ENCODE measurements at places on chromosomes 12 and 14.

- DNase-seq: no peak
Observed at GRCh38 chr12:65306366-65307168, 28.1 kb downstream of the MSRB3 start.

DNA sequence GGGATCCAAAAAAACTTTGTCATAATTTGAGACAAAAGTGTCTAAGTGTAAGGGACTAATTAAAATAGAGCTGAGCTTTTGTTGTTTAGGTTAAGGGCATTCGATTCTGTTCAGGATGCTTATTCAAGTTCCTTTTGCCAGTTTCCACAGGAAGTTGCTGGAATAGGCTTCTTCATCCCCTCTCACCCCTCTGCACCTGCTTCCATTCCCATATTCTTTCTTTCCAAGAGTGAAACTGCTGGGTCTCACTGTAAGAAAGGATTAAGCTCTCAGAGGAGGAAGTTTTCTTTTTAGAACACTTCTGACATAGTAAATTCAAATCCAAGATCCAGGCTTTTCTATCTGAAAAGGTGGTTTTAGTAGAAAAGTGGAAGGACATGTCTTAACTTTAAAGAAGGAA lies 61.4 kb downstream of the POLR3B start:
- no peak for DNase-seq

DNA sequence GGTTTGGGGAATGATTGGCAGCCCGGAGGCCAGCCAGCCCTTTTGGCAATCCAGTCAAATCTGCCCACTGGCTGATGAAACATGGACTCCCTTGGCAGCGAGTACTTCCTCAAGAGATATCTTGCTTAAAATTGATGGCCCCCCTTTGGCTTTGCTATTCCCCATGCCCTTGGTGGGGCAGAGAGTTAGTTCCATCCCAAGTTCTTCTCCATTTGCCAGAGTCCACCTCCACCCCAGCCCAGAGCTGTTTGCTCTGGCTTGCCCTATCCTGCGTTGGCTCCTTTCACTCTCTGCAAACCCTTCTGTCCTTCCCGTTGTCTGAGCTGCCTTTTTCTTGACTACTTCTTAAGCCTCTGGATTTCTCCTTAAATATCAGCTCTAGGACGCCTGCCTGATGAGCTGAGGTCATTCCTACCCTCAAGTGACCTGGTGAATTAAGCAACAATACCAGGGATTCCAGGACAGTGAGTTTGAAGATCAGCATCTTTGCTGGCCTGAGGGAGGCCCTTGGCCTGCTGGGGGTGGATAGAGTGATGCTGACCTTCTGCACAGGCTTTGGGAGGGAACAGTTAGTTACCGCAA lies 212.0 kb downstream of the CACNA1C start:
- no peak for DNase-seq

DNA sequence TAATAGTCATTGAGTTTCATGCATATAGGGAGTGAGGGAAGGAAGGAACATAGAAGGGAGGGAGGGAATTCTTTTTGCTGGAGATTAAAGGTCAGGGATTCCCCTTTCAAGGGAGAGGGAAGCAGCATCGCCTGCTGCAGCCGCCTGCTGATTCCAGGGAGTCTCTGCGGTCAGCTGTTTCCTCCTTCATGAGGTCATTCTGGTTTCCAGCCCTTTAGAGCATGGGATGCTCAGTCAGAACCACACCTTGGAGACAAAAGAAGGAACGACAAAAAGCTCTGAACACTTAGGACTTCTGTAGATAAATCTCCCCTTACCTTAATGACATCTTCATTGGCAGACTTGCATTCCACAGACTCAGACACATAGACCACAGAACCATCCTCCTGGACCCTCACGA lies 923.0 kb upstream of the TMEM132C start:
- no peak for DNase-seq

DNA sequence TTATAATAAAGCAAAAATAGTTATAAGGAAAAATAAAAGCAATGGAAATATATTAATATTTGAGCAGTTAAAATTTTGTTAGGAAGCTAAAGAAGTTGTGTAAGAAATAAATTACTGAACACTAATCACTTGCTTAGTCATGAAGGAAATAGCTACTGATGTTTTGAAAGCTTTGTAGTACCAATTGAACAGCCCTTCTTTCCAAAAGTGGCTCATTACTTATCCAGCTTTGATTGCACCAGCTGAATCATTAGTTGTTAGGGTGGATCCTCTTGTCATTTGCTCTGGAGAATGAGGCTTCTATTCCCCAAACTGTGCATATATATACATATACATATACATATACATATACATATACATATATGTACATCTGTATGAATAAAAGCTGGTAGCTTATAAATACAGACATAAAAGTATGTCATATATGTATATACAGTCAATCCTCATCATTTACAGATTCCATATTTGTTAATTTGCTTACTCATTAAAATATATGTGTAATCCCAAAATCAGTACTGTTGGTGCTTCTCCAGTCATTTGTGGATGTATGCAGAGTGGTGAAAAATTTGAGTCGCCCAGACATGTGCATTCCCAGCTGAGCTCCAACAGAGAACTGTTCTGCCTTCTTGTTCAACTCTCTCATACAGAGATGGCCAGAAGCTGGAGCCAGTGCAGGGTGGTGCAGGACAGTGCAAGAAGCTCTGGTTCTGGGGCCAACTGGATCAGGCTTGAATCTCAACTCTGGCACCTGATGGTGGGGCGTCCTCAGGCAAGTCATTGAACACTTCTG lies 214.1 kb downstream of the RPAP3 start:
- DNase-seq: no peak

DNA sequence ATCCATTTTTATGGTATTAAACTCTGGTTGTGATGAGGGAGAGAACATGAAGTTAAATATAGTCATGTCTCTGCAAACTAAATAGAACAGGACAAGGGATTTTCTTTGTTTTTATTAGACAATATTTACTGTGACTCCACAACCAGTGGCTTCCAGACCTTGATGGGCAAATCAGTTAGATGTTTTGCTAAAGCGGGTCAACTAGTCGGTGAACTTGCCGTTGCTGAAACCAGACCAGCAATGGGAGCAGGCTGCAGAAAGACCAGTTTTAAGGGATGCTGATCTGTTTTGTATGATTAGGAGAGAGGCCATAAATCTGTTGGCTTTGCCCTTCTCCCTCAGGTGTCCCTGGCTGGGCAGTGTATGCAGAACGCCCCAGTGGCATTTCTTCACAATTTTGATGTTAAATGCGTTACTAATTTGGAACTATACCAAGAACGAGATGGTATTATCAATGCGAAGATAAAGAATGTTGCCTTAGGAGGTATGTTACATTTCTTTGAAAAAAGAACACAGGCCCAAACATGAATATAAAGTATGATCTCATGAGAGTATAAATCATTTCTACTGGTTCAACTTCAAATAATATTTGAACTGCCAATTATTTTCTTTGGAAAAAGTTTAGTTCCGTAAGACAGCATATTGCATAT lies 19.4 kb downstream of the TCTN2 start:
- no peak for DNase-seq

GRCh38 chr14:105384605-105385321 lies 13.6 kb upstream of the TEX22 start:
- DNase-seq: no peak

DNA sequence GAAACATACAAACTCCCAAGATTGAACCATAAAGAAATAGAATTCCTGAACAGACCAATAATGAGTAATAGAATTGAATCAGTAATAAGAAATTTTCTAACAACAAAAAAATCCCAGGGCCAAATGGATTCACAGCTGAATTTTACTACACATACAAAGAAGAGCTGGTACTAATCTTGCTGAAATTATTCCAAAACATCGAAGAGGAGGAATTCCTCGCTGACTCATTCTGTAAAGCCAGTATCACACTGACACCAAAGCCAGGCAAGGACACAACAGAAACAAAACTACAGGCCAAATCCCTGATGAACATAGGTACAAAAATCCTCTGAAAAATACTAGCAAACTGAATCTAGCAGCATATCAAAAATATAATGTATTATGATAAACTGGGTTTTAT lies 367.8 kb upstream of the CLEC14A start:
- no peak for DNase-seq

DNA sequence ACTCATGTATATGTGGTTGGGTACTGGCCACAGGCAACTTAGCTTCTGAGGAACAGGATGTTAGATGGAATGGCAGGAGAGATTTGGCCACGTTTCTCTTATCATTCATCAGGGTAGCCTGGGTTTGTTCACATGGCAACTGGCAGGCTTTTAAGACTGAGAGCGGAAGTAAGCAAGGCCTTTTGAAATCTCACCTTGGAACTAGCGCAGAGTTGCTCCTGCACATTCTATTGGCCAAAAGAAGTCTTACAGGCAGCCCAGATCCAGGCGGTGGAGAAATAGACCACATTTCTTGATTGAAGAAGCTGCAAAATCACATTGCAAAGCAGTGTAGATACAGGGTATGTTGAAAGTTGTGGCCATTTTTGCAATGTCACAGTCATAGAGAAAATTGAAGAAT lies 3.7 kb downstream of the CLEC4A start:
- no peak for DNase-seq

- DNase-seq: no peak
Observed at GRCh38 chr14:50397390-50398188, 908 bp upstream of the CDKL1 start.

GRCh38 chr14:59465316-59466135 lies at the start of gene GPR135:
Gene GPR135 (minus strand): TSS chr14:59465380. CDS start chr14:59465226, 154 bp downstream.
- no peak for DNase-seq

GRCh38 chr14:49679271-49679670 lies 8.7 kb downstream of the POLE2 start:
- no peak for DNase-seq
